ENCODE measurements at places on chromosomes 6 and 20. TPM values are rescaled to one million over a fixed set of nuclear protein-coding genes. Genes with fewer than 3 reads are reported as not detected.
A peak's percentile ranks its signal among the peaks of the same experiment; 100 is the strongest.

Gene GPR6
- not detected for total RNA-seq

Gene LRRN4
- 7.7 TPM for total RNA-seq

Gene ERVFRD-1
- total RNA-seq: not detected

Gene SLC22A16
- total RNA-seq: not detected

DNA sequence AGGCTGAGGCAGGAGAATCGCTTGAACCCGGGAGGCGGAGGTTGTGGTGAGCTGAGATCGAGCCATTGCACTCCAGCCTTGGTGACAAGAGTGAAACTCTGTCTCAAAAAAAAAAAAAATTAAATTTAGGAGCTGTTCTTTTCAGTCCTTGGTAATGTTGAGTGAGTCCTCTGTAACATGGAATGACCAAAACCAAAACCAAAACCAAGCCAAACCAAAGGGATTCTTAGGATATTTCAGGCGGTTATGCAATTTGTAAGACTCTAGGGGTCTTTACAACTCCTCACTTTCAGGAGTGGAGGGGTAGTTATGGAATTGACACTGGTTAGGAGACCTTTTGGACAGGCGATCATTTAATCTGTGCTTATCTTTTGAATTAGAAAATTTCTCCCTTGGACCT is 15.8 kb downstream of the TIAM2 start:
- H3K36me3 ChIP-seq: no peaks in the 10 kb centered on the region
- no peak overlapping the region for H3K4me3 ChIP-seq
- no peaks in the 10 kb centered on the region for H3K27me3 ChIP-seq
- H3K27ac ChIP-seq: no peak overlapping the region
- DNase-seq: no peak
- peaks cover 14% of the 10 kb centered on the region for H3K4me1 ChIP-seq

DNA sequence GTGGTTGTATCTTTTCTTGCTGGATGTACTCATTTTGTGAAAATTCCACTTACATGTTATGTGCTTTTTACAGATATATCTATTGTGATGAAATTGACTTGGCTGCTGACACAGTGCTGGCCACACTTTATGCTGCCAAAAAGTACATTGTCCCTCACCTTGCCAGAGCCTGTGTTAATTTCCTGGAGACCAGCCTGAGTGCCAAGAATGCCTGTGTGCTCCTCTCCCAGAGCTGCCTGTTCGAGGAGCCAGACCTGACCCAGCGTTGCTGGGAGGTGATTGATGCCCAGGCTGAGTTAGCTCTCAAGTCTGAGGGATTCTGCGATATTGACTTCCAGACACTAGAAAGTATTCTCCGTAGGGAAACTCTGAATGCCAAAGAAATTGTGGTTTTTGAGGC is 4.9 kb downstream of the BTBD3 start:
- H3K36me3 ChIP-seq: peaks cover 29% of the 10 kb centered on the region
- DNase-seq: no peak

GRCh38 chr20:10461495-10461894 is 26.4 kb downstream of the SLX4IP start:
- no peaks in the 10 kb centered on the region for H3K27me3 ChIP-seq
- peaks cover 40% of the 10 kb centered on the region for H3K36me3 ChIP-seq

DNA sequence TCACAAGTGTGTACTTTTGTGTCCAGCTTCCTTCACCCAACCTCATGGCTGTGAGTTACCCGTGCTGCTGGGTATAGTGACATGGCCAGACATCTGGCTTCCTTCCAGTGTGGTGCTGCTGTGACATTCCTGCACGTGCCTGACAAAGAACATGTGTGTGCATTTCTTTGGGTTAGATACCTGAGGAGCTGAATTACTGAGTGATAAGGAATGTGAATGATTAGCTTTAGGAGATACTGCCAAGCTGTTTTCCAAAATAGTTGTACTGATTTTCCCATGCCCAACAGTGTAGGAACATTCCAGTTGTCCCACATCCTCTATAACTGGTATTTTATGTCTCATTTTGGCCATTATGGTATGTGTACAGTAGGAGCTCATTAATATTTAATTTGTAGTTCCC is 132.5 kb downstream of the PREX1 start:
- H3K4me1 ChIP-seq: peaks cover 5% of the 10 kb centered on the region
- peak overlapping the region; percentile 70 for H3K27ac ChIP-seq
- no peak for DNase-seq
- H3K4me3 ChIP-seq: no peak overlapping the region

- peaks cover 11% of the 10 kb centered on the region for H3K27me3 ChIP-seq
- no peak for DNase-seq
Observed at GRCh38 chr6:157221817-157222175, 101.5 kb downstream of the TMEM242 start.
